ENCODE measurements at places on chromosomes 1 and 21.
A peak's percentile ranks its signal among the peaks of the same experiment; 100 is the strongest.

GRCh38 chr1:28343405-28343804, 14.6 kb downstream of the MED18 start:
- DNase-seq, result no peak

DNA sequence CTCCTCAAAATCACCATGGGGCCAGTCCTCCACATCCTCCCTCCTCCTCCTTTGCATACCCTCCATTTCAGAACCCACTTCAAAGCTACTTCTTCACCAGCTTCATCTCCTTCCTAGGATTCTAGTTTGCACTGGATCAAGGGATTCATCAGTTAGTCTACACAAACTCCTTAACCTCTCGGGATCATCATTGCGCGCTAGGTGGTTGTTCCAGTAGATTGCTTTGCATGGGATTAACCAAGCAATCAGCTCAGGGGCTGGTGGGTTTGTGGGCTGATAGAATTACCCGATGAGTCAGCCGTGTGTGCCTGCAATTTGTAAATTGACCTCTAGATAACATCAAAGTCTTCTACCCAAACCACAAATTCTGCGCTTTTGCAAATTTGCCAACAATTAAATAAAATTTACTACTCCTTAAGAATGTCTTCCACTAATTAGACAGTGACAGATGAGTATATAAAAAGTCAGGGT, 7.7 kb downstream of the KANK4 start:
- no peak for DNase-seq

DNA sequence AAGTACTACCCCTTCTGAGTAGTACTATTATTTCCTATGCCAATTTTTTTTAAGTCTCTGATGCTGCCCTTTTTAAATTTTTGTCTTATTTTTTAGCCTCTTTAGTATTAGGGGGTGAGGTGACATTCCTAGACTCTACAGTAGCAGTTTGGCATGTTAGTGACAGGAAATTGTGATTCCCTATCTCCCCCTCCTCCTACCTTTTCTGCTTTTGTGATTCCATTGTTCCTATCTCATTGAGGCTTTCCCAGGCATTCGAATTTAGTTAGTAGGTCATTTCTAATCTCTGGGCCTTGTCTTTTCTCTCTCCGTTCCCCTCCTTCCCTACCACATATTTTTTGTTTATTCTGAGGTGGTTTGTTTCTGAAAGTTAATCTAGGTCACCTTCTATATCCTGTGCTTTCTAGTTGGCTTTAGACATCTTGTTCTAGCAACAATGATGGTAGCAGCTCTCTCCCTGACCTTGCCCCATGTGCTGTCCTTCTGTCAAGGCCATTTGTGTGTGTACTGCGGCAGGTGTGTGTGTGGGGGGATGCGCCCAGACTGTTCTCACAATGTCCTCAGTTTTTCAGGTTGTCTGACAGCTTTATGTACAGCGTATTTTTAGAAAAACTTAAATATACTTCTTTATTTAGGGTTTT, 21.5 kb downstream of the SEMA6C start:
- DNase-seq, result peak; percentile 21

DNA sequence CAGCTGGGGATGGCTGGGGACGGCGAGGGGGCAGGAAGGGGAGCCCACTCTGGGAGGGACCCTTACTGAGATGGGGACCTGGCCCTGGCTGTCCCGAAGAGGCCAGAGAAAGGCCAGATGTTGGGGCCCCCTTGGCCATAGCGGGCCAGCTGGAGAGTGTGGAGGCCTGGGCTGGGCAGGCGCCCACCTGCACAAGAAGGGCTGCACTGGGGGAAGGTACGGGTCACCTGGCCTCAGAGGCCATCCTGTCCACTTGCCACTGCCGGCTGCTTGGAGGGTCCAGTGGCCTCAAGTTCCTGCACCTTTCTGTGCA, 5.0 kb upstream of the PLCH2 start:
- no peak for DNase-seq

DNA sequence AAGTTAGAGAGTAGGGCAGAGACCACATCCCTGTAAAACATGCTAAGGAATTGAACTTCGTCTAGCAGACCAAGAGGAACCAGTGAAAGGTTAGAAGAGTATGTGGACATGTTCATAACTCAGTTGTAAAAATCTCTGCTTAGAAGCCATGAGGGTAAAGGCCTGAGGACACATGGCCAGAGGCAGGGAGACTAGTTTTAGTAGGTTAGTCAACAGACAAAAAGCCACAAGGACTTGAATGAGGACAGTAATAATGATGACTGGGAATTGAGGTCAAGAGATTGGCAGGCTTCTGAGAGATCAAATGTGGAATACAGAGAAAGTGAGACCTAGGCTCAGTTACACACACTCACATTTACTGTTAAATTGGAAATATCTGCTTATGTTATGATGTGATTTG, 205.5 kb upstream of the HOOK1 start:
- DNase-seq, result no peak

Measured in activated CD8-positive, alpha-beta memory T cell treated with anti-CD3 and anti-CD28 coated beads for 24 hours (primary cell).